Regular cardiac myocyte (primary cell): ENCODE measurements at places on chromosomes 2 and 18. TPM values are rescaled to one million over a fixed set of nuclear protein-coding genes. Genes with fewer than 3 reads are reported as not detected.

LOXL3 gene
- 147 and 384 TPM in 2 replicates for total RNA-seq

DAPL1 gene
- not detected in 2 replicates for total RNA-seq

NYAP2 gene
- total RNA-seq = not detected in 2 replicates

COX7A2L gene
- total RNA-seq = 232 and 364 TPM in 2 replicates
